ENCODE measurements at places on chromosomes 6 and 20.

GRCh38 chr6:15823838-15824414, 161.1 kb upstream of the DTNBP1 start:
- DNase-seq = no peak

- DNase-seq = no peak
Observed at GRCh38 chr20:49969946-49970345, 12.8 kb upstream of the SNAI1 start.

- no peak for DNase-seq
Observed at GRCh38 chr6:6438286-6438685, 117.8 kb upstream of the F13A1 start.

DNA sequence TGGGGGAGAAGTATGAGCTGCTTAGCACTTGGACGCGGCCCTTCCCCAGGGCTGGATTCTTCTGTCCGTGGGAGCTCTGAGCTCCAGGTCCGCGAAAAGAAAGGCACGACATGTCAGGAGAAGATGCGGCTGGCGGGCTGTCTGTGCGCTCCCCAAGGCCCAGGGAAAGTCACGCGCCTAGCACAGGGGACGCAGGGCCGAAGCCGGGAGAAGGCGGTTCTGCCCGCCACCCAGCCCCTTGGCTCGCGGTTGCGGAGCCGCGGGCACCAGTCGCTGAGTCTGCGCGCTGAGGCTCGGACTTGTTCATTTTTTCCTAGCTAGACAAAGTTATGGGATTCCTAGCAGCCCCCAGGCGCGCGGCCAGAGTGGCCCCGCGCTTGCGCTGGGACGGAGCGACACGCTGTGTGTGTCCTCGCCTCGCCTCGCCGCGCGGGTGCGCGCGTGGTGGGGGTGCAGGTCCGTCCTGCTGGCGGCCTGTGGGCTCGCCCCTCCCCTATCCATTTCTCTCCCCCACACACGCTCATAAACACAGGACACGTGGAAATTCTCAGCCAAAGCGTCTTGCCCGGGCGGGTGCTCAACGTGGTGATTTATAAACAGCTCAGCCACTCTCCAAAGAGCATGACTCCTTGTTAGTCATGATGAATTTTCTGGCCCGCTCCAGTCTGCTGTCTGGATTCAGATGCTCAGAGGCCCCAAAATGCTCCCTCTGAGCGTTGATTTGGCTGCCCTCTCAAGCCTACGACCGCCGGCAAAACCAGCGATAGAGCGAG, 1.9 kb upstream of the POU3F2 start:
- DNase-seq = no peak

DNA sequence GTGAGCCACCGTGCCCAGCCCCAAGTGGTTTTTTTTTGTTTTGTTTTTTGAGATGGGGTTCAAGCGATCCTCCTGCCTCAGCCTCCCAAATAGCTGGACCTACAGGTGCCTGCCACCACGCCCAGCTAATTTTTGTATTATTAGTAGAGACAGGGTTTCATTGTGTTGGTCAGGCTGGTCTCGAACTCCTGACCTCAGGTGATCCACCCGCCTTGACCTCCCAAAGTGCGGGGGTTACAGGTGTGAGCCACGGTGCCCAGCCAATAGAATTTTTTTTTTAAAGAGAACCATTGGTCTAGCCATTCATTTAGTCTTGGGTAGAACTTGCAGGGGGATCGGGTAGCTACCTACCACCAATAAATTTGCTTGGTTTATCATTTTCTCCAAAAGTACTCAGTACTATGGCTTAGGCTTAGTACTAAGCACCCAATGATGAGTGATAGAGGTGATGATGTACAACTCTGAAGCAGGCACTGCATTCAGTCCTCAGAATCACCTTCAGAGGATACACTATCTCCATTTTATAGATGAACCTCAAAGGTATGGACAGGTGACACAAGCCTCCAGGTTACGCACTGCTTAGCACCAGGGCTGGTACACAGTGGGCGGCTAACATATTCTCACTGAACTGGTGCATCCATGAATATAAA, 12.9 kb upstream of the C20orf203 start:
- no peak for DNase-seq

DNA sequence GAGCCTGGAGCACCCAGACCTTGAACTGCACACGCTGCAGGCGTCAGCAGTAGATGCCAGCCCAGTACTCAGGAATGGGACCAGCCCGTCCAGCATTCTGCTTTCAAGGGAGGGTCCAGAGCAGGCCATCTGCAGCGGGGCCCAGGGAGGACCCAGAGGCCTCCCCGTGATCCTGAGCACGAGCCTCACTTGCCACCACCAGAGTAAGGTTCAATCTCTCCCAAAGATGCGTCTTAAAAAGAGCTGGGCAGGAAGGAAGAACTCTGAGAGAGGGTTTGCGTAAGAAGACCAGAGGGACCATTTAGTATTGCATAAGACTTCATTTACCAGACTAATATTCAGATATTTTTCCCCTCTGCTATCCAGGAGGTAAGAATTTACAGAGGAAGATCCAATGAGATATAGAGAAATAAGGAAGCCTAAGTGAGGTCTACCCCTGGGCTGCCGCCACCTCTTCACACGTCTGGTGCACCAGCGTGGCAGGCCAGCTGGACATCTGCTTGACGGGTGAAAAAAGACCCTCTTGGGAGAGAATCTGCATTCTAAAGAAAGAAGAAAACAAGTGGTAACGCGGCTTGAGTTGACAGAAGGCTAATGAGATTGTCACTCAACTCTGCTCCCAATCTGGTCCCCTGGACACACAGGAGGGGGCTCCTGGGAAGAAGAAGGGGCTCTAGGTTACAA, 107.3 kb downstream of the PRND start:
- DNase-seq = no peak

- no peak for DNase-seq
Observed at GRCh38 chr6:64930681-64931080, 776.3 kb downstream of the EYS start.

GRCh38 chr6:36837686-36838085, 1.6 kb downstream of the CPNE5 start:
- DNase-seq = no peak

- DNase-seq = no peak
Observed at GRCh38 chr6:36232172-36232571, 35.6 kb downstream of the BRPF3 start.

DNA sequence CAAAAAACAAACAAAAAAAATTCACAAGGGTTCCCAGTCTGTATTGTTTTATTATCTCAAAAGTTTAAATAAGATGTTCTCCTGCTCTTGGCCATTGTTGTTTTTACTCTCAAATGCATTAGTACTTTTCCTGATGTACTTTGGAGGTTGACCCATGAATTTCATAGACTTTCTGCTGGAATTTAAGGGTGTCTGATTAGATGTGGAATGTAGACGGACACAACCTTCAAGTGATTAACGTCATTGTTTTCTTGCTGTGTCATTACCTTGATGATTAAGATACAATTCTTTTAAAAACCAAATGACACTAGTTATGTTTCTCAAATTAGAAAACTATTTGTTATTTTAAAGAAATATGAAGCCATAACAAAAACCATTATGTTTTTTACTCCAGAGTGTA, 421.4 kb upstream of the RUNX2 start:
- DNase-seq = no peak

DNA sequence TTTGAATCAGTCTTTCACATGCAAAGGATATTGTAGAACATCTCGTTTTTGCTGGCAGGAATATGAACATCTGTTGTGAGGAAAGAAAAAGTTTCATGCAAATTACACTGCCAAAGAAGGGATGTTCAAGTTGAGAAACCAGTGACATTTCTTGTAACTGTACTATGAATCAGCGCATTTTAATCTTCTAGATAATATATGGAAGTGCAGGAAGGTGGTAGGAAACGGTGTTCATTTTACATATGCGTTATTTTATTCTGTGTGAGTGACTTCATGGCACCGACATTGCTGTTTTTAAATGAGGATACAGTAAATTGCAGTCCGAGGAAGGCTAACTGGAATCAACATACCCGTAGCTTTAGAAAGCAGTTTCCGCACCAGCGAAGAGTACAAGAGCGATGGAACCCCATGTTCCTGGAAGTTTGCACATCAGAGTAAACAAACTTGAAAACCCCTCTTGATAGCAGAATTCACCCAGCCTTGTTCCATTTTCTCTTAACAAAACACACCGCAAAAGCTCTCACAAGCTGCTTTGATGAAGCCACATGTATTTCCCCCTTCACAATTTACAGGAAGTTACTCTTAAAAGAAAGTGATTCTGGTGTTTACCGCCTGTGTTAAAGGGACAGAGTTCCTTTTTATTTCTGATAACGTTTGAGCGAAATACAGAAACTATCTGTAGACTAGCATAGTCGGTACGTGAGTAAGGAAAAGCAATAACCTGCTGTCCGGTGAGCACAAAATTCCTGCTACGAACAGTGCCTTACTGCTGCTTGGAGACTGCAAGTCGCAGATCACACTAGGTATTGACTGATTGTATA, 11.5 kb downstream of the PRDM1 start:
- DNase-seq = no peak

GRCh38 chr20:16583474-16583873, 10.2 kb upstream of the KIF16B start:
- no peak for DNase-seq

DNA sequence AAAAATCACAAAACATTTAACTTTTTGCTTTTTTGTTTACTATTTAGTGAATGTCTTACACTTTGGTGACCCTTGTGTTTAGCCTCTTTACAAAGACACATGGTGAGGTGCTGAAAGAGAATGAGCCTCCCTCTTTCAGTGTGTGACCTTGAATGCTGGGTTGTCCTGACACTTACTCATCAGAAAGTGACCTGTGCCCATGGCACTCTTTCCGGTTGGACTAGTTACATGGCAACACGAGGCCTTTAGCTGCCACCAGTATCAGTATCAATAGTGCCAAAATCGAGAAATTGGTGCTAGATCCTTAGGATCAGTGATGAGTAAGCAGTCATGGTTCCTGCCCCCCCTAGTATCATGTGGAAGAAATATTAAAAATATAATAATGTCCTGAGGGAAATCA, 1.7 kb upstream of the RPL7L1 start:
- DNase-seq = no peak

DNA sequence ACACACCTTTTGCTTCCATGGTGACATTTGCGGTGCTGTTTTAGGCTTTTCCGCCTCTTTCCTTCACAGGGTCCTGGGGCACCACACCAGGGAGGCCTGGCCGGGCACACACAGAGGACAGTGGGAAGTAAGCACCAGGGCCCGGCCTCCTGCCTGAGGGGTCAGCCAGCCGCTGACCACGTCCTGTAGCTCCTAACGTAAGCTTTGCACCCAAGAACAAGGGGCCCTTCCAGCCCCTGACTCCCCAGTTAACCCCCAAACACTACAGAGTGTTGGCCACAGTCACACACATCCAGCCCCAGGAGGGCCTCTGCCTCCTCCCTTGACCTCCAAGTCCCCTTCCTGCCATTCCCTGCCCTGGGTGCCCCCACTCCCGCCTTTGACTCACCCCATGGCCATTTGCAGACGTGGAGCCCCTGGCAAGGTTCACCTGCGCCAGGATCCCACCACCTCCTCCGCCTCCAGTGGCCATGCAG, 54.7 kb downstream of the YTHDF1 start:
- no peak for DNase-seq

GRCh38 chr6:15336900-15337560, 91.2 kb downstream of the JARID2 start:
- no peak for DNase-seq

- no peak for DNase-seq
Observed at GRCh38 chr20:16759181-16759563, 11.0 kb downstream of the OTOR start.

DNA sequence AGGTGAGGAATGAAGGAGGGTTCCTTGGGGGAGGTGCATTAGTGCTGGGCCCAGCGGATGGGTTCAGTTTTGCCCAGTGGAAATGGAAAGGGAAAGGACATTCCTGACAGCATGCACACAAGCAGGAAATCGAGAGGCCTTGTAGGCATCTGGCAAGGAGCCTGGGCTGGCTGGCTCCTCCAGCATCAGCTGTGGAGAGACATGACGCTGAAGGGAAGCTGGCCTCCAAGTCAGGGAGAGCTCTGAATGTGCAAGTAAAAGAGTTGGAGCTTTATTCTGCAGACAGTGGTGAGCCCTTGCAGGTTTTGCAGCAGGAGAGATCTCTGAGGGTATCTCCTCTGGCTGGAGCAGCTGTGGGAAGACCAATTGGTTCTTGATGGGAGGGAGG, 154.3 kb downstream of the MRPL14 start:
- DNase-seq = no peak

DNA sequence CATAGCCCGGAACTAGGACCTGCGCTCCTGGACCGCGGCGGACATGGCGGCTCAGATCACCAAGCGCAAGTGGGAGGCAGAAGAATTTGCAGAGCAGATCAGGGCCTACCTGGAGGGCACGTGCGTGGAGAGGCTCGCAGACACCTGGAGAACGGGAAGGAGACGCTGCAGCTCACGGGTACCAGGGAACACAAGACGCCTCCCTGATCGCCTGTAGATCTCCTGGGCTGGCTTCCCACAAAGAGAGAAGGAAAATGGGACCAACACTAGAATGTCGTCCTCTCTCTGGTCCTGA, 15.1 kb upstream of the HLA-A start:
- no peak for DNase-seq

DNA sequence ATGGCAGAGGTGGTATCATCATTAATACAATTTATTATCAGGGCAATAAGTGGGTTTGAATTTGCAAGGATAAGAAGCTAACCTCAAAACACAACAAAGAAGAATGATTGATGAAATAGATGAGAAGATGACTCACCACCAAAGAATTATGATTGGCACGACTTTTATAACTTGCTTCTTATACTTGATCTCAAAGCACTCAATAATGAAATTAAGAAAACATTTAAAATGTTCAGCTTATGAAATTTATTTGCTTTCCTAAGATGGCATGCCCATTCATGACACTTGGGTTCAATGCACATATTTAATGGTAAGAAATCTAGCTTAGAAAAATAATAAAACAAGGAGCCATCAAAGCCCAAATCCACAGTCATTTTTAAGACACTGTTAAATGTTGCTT, 477.5 kb downstream of the GJA1 start:
- no peak for DNase-seq

DNA sequence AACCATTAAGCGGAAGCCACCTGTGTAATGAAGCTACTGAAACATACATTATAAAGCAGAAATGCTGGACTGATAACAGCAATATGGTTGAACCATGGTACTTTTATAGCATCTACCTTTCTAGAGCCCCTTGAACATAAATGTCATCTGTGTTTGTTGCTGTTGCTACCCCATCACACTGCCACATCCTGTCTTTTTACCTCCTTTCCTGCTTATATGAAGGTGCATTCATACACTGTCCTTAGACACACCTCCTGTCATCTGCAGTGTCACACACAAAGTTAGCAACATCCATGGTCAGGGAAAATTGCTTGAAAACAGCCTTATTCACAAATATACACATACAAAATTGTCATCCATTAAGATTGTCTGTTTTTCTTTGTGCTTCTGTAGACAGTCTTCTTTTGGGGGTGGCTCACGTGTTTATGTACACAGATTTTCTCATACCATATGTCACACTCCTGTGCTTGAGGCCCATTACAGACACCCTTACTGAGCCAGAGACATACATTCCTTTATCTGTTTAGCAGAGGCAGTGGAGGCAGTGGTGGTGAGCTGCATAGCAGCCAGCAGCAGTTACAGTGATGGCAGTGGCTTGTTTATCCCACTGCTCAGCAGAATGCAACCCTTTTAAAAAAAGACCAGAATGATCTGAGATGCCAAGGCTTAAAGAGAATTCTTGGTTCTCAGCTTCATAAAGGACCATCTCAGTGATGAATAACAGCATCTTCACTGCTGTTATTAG, 25.9 kb downstream of the C6orf62 start:
- no peak for DNase-seq

GRCh38 chr6:155881826-155882526, 426.3 kb upstream of the NOX3 start:
- no peak for DNase-seq

All from cortex of kidney (tissue), 1 donor.